ENCODE measurements at places on chromosomes 11 and 22.

GRCh38 chr11:92436034-92436920, 211.7 kb downstream of the FAT3 start:
- no peak for DNase-seq

GRCh38 chr11:61352038-61352437, 9.6 kb downstream of the CYB561A3 start:
- DNase-seq = no peak

DNA sequence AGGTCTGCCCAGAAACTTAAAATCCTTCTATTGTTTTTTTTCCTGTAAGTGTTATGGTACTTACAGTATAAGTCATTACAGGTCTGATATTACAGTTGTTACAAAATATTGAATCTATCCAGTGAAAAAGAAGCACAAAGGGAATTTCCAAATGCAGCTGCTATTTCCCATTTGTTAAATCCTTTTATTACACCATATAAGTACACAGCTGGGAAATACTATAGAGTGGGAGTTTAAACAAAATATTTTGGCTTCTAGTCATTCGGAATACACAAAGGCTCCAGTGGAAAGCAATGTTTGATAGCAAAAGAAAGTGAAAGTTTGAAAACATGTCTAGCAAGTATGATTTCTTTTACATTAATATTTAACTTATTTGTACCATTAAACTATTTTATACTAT, 18.0 kb downstream of the SOX6 start:
- DNase-seq = no peak

GRCh38 chr11:111334532-111335502, 36.5 kb downstream of the POU2AF3 start:
- no peak for DNase-seq

DNA sequence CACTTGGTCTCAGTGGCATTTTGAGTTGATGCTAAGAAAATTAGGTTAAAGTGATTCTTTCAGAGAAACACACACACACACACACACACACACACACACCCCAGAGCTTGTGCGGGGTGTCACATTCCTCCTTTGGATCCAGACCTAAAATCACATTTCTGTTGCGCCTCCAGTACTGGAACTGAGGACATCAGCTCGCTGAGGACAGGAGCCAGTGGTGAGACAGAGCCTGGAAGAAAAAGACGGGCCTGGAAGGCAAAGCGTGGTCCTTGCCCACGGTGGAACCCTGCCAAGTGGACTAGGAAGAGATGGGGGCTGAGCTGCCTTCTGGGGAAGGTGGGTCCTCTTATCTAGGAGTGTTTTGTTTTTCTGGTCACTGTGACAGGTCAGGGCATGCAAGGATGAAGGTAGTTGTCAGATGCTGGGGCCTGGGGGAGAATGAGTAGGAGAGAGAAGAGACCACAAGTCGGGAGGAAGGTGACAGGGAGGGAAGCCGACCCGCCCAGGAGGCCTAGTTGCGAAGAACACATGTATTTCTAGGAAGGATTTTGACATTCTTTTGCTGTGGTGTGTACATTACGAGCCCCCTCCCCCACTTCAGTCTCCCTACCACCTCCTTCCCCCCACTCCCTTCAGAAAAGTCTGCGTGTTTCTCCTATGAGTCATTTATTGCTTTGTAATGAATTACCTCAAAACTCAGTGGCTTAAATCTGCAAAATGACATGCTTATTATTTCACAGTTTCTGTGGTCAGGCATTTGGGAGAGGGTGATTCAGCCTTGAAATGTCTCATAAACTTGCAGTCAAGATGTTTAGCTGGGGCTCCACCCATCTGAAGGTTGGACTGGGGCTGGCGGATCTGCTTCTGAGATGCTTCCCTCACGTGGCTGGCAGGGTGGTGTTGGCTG, 4.8 kb upstream of the ELFN2 start:
- no peak for DNase-seq

GRCh38 chr11:104731890-104732289, 166.4 kb downstream of the CASP12 start:
- DNase-seq = peak; percentile 3

DNA sequence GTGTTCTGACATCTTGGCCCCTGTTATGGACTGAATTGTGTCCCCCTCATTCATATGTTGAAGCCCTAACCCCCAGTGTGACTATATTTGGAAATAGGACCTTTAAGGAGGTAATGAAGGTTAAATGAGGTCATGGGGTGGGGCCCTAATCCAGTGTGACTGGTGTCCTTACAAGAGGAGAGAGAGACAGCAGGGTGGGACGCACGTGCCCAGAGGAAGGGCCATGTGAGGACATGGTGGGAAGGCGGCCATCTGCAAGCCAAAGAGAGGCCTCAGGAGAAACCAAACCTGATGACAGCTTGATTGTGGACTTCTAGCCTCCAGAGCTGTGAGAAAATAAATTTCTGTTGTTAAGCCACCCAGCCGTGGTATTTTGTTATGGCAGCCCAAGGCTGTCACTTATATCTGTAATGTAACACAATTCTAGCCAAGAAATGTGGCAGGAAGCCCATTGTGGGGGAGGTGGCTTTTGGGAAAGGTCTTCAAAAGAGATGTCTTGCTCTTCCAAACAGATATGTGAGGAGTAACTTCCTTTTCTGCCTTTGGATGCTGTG, 23.7 kb downstream of the SLC22A6 start:
- DNase-seq = no peak

DNA sequence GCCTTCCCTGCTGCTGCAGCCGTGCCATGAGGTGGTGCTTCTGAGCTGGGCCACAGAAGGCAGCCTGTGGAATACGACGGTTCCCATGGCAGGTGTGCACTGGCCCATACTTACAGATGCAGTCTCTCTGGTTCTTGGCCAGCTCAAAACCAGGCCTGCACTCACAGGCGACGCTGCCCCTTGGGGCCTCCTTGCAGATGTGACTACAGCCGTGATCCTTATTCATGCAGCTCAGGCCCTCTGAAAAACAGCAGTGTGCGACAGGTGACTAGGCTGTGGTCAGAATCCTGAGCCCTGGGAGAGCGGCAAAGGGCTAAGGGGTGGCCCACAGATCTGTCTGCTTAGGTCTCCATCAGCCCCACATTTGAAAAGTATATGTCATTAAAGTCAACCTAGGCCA, 22.1 kb downstream of the SCUBE2 start:
- no peak for DNase-seq

DNA sequence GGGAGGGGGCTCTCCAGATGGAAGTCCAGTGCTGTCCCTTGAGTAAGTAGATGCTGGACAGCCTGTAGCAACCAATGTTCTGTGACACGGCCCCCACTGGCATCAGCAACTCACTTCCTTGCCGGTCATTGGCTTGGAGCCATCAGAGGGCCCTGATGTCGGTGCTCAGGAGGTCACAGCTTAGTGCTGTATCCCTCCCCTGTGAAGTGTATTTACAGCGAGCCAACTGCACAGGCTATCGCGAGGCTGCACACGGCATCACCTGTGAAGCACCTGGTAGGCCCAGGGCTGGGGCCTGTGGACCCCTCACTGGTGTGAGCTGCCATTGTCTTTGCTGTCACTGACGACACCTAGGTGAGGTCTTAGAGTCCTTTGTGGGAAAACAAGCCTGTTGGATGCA, 13.4 kb upstream of the ACR start:
- DNase-seq = no peak

- no peak for DNase-seq
Measured at GRCh38 chr11:30388957-30389356, 66.1 kb downstream of the ARL14EP start.

DNA sequence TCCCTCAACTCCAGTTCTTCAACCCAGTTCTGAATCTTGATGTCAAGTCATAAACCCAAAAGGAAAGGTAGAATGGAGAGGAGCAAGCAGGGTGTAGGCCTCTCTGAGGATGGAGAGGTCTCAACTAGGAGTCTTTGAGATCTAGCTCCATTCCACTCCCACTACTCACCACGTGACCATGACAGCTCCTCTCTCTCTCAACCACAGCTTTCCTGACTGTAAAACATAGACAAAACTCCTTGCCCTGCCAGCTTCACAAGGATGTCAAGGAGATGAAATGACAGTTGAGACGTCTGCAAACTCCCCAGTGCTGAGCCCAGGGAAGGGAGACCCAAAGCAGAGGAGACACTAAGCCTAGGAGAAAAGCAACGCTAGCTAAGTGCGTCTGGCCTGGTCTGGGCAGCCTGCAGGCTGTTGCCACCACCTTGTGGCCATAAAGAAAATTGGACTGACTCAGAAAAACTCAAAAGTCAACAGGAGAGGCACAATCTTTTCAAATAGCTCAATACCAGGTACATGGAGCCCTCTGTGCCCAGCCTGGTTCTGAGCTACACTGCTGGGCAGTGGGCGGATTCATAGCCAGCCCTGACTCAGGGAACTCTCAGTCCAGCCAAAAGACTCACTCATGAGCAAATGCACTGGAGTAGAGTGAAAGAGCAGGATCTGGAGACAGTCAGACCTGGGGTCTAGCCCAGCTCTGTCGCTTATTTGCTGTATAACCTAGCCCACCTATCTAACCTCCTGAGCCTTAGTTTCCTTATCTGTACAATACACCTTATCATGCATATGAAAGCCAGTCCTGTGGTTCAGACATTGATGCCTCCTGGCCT, 3.4 kb downstream of the CLPB start:
- DNase-seq = peak; percentile 32

GRCh38 chr11:126864934-126865333, 135.6 kb downstream of the KIRREL3 start:
- DNase-seq = no peak

GRCh38 chr22:36510384-36510783, 3.5 kb upstream of the FOXRED2 start:
- DNase-seq = no peak

GRCh38 chr22:19915287-19915954, 26.2 kb upstream of the COMT start:
- DNase-seq = no peak

DNA sequence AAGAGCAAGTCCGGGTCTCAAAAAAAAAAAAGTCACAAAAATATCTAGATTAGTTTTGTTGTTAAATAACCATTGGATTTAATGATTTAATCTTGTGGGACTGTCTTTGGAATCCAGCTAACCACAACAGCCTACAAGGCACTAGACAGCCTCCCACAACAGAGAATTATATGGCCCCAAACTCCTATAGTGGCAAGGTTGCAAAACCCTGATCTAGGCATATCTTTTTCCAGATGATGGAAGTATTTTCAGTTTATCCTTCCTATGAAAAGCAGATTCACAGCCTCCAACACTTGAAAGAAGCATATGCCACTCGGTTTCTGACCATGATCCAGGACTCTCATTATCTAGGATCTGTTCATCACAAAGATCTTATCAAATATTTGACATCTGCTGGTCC, 5.4 kb upstream of the C11orf87 start:
- DNase-seq = no peak

DNA sequence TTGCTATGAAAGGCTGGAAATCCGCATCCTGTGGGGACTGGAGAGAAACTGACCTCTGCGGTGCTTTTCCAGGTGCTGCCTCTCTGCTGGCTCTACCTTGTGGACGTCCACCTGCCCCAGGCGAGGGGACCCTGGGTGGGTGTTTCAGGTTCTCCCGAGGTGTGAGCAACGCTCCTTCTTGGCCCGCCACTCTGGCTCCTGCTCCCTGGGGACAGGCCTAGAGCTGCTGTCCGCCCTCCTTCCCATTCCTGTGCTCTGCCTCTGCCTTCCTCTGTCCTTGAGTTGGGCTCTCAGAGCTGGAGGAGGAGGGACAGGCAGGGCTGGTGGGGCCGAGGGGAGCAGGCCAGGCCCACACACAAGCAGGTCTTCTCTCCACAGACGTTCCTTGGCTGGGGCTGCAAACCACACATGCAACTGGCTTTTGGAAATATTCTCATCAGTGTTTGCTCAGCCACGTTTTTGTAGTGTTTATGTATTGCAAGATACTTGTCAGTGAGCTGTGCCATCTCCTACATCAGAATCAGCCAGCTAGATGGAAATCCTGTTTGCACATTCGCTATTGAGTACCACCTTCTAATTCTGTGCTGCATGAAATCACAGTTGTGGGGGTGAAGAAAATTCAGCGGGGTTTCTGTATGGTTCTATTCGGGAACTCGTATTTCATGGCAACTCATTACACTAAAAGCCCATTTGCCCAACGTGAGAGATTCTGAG, 1115.0 kb downstream of the BRD1 start:
- DNase-seq = no peak

GRCh38 chr11:103584021-103584420, 452.4 kb upstream of the DDI1 start:
- DNase-seq = no peak

- no peak for DNase-seq
Measured at GRCh38 chr11:112697391-112698178, 263.6 kb upstream of the NCAM1 start.

DNA sequence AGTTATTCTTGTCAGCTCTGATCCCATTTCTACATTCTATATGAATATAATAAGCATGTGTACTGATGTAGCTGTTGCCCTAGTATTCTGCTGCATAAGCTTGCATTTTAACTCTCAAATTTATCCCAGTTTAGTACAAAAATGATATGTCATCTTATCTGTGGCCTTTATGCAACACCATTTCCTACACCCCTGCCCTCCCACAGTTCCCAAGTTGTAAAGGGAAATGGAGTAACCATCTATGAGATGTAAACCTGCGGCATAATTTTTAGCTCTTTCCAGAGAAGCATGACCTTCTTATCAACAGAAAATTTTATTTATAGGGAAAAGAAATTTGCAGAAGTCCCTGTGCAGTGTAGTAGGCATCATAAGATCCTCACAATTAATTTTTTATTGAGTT, 18.9 kb upstream of the CARD18 start:
- no peak for DNase-seq

DNA sequence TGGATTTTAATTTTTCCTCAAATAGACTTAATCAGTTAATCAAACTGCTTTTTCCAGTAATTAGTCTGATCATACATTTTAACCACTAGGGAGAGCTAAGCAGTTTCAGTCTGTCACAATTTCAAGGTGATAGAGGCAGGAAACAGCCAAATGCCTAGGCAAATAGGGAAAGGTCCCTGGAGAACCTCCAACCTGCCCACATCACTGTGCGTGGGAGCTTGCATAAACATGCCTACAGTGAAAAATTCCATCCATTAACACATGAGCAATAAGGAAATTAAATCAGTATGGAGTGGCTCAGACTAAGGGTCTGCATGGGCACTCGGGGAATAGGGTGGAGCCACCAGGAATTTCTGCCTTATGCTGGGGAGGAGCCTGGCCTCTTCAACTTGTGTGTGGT, 74.6 kb downstream of the AASDHPPT start:
- DNase-seq = no peak

GRCh38 chr11:6390718-6391469, 620 bp downstream of the SMPD1 start:
- no peak for DNase-seq

GRCh38 chr11:74775762-74776161, 27.1 kb downstream of the RNF169 start:
- no peak for DNase-seq

- DNase-seq = no peak
Measured at GRCh38 chr11:104159356-104159755, 4.6 kb downstream of the PDGFD start.

GRCh38 chr11:21205205-21205604, 535.8 kb downstream of the NELL1 start:
- no peak for DNase-seq

GRCh38 chr22:29458551-29458950, 20.2 kb downstream of the RFPL1 start:
- no peak for DNase-seq

DNA sequence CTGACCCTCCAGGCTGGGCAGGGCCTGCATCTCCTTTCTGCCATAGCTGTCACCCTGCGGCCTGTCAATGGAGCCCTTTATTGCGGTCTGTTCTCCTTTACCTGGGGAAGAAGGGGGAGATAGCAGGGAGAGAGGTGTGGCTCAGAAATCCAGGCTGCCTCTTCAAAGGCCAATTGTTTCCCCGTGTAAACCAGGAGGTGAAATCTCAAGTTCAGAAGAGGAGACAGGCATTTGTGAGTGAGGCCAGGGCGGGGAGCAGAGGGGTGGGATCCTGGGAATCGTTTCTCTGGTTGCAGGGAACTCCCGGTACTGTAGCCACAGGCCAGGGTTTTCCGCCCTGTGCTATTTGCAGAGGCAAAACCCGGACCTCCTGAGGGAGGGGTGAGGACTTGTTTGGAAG, 9.1 kb downstream of the DCPS start:
- no peak for DNase-seq

All from activated T-helper 1 cell treated with anti-CD3 and anti-CD28 coated beads, Interleukin-12 subunit alpha, Interleukin-12 subunit beta, Interleukin-2, Interleukin-4 antibody, amounts not matched to agents 30 ng/mL and 10 ng/mL and 1 ng/mL, durations not matched to agents 14 hours and 24 hours and 36 hours (primary cell).